ENCODE measurements at places on chromosomes 3 and 15.
A peak's percentile ranks its signal among the peaks of the same experiment; 100 is the strongest.

GRCh38 chr3:50605901-50606326 lies 5.7 kb downstream of the CISH start:
- no peak for DNase-seq

- DNase-seq = no peak
Observed at GRCh38 chr3:131503320-131503635, 507 bp upstream of the MRPL3 start.

DNA sequence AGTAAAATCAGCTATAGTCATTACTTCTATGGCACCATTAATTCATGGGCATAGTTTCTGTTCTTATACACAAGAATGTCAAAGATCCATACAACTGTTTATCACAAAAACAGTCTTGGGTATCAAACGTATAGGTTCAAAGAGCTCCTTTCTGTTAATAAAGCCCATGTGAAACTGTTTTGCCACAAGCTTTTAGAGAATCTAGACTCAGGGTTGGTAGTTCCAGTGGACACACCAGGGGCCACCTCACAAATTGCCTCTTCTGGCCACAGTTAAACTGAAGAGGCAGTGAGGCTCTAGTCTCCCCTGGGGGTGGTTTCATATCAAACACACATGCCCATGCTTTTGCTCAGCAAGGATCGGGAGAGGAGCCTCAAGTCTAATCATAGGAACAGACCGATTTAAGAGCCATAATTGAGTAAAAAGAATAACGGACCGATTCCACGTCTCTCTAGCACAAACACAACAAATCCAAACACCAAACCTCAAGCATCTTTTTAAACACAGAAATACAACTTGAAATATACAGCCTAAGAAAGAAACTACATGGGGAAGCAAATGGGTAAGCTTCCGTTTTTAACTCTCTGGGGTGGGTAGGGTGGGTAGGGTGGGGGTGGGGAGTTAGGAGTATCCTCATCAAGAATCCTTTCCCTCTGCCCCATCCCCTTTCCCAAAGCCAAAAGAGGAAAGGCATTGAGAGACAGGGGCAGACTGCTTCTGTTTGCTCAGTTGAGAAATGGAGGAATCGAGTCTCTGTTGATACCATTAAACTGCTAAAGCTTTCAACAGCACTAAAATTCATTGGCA lies 443.3 kb downstream of the MAGI1 start:
- no peak for DNase-seq

DNA sequence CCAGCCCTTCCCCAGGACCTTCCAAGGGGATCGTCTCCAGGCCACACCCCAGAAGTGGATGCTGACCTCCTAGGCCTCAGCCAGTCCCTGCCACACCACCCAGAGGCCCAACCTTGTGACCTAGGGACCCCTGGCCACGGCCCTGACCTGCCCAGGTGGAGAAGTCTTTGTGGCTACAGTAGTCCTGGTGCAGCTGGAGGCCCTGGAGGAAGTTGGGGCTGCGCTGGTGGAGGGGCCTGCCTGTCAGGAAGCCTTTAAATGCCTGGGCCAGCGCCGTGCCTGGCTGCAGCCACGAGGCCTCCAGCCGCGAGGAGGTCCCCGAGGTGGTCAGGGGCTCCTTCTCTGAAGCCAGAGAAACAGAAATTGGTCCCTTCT lies 23.4 kb downstream of the PLA2G4D start:
- no peak for DNase-seq

- DNase-seq = peak; percentile 36
Observed at GRCh38 chr15:91854639-91854990, 1.1 kb downstream of the SLCO3A1 start.

DNA sequence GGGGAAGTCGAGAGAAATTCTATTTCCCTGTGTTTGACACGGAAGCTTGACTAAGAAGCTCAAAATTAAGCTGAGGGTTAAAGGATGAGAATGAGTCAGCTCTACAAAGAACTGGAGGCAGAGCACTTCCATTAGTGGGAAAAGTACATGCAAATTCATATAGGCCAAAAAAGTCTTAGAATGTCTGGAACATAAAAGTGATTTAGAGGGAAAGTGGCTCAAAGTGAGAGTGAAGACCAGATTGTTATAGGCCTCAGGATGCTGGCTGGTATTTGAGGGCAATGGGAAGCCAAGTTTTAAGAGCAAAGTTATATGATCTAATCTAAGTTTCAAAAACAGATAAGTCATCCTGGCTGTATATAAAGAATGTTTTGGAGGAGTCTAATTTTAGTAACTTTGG lies 857.3 kb downstream of the NAALADL2 start:
- DNase-seq = no peak

DNA sequence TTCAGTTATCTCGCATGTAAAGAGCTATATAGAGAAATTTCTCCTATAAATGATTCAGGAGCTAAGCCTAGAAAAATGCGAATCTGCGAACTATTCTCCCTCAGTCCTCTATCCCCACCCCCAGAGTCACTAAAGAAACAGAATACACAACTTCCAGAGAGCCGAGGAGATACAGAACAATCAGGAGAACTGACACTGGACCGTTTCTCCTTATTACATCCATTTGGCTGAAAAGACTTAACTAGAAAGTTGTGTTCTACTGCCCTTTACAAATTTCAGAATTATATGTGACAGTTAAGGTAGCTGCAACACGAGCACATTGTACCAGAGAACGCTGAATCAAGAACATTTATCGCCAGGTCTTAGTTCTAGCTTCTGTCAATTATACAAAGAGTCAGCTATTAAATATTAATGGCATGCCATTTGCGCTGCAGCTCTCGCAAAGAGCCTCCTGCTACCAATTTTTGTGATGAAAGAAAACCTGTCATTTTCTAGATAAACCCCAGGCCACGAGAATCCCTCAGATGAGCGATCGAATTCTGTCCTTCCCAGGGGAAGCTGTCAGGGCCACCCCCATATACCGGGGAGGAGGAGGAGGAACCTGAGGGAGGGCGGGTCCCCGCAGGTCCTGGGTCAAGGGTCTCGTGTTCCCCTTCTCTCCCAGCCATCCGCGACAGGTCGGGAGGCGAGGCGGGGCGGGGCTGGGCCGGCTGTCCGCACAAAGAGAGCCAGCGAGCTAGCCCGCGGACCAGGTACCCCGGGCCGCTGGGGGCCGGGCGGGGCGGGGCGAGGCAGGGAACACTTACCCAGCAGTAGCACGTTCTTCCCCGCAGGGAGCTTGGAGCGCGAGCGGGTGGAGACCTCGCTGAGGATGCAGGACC lies 878 bp downstream of the DYNC1LI1 start:
- no peak for DNase-seq

DNA sequence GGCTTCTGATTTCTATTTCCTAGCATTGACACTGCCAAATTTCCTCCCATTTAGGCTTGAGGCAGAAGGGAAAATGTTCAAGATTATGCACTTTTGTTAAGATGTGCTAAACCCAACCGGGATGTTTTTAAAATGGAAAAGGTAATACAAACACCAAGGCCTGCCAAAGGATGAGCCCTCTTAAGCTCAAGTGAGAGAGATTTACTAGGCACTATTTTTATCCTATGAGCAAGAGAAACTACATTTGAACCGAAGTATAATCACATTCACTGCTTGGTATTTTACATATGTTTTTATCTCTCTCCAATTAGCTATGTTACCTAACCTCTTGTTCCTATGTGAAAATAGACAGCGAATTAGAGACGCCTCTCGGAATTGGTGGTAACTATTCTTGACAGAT lies 295.8 kb downstream of the GABRB3 start:
- no peak for DNase-seq

GRCh38 chr3:187385296-187385695 lies 17.1 kb downstream of the RTP4 start:
- no peak for DNase-seq

DNA sequence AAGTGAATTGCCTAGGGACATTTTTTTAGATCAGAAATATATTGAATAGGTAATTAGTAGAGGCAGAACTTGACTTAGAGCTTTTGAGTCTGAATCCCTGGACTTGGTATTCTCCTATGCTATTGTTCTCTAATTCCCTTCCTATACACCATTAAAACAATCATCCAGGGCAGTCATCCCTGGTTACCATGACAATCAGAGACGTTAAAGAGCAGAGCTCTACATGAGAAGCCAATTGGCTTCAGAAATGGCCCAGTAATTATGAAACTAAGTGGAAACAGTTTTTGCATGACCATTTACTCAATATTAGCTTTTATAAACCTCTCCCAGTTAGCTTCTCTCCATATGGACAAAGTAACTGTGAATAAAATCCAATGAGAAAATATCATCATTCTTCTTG lies 182.1 kb upstream of the TP63 start:
- no peak for DNase-seq

DNA sequence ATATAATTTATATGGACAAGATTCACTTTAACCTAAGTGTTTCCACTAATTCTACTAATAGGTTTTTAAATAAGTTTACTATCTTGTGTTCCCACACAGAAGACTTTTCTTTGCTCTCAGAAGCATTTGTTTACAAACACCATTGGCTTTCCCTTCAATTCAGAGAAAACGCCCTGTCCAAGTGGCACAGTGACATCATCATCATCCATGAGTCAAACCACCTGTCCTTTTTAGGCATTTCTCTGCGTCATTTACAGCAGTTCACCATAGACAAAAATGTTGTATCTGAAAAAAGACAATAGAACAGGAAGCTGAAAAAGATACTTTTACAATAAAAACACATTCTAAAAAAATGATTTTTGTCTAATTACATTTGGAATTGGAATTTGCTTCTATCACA lies 9.3 kb upstream of the BCL2L10 start:
- no peak for DNase-seq

DNA sequence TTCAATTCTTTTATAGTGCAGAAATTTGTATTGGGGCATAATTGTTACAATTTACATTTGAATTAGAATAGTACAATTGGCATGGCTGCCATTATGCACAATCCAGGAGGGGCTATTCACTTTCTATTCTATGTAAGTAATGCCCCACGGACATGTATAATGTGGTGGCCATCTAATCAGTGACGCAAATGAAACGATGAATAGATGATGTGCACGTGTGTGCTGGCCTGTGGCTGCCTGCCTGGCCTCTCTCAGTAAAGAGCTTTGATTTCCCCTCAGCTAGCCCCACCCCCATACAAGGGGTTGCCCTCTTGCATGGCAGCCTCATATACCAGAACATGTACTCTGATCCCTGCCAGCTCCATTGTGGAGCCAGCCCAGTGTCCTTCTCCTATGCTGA lies 86.5 kb downstream of the BOC start:
- no peak for DNase-seq

DNA sequence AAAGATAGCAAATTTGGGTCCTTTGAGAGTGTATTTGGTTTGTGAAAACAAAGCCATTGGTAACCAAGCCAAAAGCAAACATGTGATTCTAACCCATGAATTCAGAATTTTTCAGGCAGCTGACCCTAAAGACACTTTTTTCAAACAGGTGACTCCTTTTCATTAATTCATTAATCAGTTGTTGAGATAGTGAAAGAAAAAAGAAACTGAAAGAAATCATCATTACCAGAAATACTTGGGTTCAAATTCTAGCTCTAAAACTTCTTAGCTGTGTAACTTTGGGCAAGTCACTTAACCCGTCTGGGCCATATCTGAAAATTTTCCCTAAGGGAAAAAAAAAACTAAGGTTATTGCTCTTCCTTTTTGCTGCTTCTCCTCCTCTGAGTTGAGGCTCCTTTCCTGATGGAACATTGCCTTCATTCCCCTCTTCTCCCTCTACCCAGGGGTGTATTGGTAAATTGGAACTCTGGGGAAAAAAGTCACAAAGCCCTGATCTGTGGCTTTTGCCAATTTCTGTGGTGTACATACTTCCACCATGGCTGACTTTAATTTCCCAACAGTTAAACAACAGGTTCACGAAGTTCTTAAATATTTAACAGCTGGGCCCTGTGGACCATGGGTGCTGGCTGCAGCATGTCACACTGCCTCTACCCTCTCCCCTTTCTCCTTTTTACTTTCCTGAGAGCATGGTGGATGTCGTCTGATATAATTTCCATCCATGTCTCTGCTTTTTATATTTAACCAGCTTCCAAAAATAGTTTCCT lies 120.3 kb downstream of the ASB7 start:
- no peak for DNase-seq

DNA sequence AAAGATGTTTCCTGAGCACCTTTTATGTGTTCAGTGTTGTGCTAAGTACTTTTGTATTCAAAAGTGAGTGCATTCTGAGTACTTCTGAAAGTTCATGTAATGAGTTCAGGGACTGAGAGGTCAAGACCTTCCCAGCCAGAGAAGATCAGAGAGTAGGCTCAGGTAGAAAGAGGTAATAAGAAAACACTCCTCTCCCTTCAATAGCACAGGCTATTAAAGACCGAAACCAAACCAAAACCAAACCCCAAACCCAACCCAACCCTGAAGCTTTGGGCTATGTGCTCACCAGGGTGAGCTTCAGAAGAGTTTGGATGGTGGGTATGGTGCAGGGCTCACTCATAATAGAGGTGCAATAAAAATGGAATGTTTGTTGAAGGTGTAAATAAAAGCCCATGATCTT lies 76.7 kb upstream of the FAM3D start:
- no peak for DNase-seq

GRCh38 chr3:120048355-120049041 lies 45.7 kb downstream of the GSK3B start:
- no peak for DNase-seq

DNA sequence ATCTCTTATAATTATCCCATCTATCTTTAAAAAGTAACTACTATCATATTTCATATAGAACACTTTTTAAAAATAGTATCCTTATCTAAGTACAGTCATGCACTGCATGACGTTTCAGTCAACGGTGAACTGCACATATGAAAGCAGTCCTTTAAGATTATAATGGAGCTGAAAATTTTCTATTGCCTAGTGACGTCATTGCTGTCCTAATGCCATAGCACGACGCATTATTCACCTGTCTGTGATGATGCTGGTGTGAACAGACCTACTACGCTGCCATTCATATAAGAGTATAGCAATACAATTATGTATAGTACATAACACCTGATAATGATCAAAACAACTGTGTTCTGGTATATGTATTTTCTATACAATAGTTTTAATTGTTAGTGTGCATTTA lies 225.0 kb downstream of the SOX2 start:
- DNase-seq = no peak

GRCh38 chr3:39186692-39187151 lies 5.7 kb downstream of the XIRP1 start:
- no peak for DNase-seq

- DNase-seq = no peak
Observed at GRCh38 chr15:31296646-31297574, 29.7 kb upstream of the KLF13 start.

DNA sequence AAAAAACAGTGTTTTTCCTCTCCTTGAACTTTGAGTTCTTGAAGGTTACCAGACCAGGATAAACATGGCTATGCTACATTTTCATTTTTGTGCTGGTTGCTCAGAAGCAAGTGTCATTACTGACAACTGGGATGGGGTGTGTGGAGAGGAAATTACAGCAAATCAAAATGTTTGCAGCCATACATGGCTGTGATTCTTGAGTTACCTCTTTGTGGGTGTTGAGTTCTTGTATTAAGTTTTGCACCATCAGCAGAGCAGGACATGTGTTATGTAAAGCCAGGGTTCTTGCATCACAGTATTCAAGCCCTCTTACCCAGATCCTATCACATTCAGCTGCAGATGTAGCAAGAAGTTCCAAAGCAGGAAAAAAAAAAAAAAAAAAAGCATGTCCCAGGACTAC lies 53.9 kb upstream of the ATOSA start:
- no peak for DNase-seq
